ENCODE measurements at places on chromosomes 7 and 10. TPM values are rescaled to one million over a fixed set of nuclear protein-coding genes. Genes with fewer than 3 reads are reported as not detected.

The LHPP gene
- 7.7 TPM for total RNA-seq

GRCh38 chr7:44748948-44749731 lies 493 bp downstream of the ZMIZ2 start:
- no peak for DNase-seq

DNA sequence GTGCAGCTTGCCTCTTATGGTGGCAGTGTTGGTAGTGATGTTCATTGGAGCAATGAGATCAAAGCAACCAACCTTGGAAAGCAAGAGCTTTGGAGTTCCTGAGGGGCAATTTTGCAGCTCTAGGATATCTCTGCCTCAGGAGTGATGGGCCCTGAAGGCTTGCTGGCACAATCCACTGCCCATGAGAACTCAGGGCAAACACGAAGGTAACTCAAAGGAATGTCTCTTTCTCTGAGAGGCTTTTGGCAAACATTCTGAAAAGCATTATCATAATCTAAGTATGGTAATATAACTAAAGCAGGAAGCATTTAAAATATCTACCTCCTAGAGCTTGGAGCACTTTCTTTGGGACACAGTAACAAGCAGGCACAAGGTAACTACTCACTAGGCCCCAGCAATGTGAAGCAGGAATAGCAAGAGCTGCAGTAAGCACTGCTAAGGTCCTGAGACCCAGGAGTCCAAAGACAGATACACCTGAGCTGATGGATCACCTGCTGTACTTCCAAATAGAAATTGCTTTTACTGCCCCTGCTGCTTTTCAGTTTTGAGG lies 103.1 kb downstream of the NRF1 start:
- no peak for DNase-seq

The TMEM213 gene
- total RNA-seq: not detected

DNA sequence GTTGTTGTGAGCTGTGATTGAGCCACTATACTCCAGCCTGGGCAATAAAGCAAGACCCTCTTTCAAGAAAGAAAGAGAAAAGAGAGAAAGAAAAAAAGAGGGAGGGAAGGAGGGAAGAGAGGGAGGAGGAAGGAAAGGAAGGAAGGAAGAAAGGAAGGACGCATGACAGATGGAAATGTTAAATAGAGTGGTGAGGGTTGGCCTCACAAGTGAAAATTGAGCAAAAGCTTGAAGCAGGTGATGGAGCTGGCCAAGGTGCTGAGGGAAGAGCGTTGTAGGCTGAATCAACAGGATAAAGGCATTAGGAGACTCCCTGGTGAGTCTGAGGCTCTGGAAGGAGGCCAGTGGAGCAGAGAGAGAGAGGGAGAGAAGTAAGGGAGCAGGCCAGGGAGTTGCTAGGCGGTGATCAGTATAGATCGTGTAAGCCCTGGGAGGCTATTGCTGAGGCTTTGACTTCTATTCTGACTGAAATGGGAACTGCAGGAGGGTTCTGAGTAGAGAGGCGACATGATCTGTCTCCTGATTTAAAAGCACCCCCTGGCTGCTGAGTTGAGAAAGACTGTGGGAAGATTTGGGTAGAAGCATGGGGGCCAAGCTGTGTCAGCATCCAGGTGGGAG lies 26.5 kb upstream of the TMEM248 start:
- DNase-seq: no peak

The CNNM1 gene
- 0.20 TPM for total RNA-seq

GRCh38 chr10:60732198-60732806 lies 46.0 kb upstream of the CDK1 start:
- DNase-seq: no peak

All from skin of body (tissue), 3 donors.